ENCODE measurements at places on chromosomes 2 and 18.

DNA sequence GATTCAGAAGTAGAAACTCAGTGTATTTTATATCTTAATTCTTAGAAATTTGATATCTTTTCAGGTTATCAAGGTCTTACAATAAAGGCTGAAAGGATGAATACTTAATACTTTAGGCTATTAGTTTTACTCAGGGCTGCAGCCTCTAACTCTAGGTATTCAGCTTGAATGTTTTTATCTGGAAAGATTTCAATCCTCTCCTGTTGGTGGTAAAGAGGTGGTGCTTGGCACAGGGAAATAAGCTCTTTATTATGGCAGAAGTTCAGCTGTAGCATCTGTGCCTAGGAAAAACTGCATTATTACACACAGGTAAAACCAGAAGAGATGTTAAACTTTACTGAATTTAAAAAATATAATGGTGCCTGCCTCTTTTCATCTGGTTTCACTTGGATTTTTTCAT, 11.1 kb downstream of the ACVR2A start:
- no peak for DNase-seq

DNA sequence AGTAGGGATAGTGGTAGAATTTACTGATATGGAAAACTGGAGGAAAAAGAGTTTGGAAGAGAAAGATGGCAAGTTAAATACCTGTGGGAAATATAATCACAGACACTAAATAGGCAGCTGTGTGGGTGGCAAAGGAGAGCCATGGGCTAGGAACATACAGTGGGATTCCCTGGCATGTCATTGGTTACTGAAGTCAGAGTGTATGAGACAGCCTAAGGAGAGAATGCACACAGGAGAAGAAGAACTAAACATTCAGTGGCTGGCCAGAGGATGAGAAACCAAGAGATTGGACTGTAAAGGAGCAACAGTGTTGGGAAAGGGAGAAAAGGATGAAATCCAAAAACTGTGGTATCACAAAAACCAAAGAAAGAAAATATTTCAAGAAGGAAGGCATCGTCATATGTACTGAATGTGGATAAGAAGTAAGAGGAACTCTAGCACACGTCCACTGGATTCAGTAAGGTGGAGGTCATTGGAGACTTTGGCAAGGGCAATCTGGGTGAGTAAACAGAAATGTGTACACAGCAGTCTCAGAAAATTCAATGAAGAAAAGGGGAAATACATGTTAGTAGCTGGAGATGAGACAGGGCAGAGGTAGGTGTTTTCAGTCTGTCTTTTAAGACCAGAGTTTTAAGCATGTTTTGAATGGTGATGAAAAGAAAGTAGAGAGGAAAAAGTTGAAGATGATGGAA, 83.3 kb downstream of the SPIRE1 start:
- no peak for DNase-seq

DNA sequence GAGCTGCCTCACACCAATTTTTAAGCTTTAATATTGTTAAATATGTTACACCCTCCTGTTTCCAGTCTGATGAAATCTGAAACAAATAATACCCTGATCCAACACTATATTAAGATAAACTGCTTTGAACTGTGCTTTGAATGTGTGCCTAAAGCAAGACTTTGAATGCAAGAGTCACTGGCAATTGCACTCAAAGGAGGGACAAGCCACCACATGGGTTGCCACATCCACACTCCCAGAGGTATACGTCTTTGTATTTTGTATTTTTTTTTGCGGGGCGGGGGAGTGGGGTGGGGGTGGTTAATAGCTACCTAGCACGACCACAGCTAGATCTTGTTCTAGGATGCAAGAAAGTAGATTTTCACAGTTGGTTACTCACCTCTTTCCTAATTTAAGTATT, 1.8 kb upstream of the ZEB2 start:
- no peak for DNase-seq

GRCh38 chr2:64992218-64992617, 3.0 kb downstream of the SLC1A4 start:
- DNase-seq, result no peak

GRCh38 chr2:19854596-19855541, 46.9 kb downstream of the TTC32 start:
- DNase-seq, result no peak

GRCh38 chr2:207478572-207478971, 51.2 kb upstream of the CREB1 start:
- no peak for DNase-seq

GRCh38 chr18:24370120-24370519, 27.5 kb downstream of the OSBPL1A start:
- no peak for DNase-seq

DNA sequence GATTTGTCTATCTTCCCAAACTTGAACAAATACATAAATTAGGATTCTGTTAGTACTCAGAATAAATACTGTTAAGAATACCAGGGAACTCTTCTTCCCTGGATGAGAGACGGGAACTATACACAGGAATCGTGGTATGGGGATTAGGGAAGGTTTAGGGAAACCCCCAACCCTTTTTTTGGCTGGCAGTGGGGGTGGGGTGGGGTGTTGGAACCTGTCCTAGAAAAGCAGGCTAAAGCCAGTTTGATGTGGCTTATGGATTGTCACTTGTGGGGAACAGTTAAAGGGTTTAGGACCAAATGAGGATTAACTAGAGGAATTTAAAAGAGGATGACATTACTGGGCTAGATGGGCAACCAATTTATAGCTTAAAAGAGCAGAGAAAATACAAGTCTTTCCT, 1.8 kb downstream of the SLC4A10 start:
- DNase-seq, result no peak

- DNase-seq, result no peak
These were observed 66.0 kb downstream of the DIS3L2 start for GRCh38 chr2:232027530-232027929.

- no peak for DNase-seq
These were observed 36.4 kb downstream of the REEP1 start for GRCh38 chr2:86301009-86301408.

- no peak for DNase-seq
These were observed 88.6 kb upstream of the ID2 start for GRCh38 chr2:8593243-8593642.

- DNase-seq, result no peak
These were observed 33.8 kb downstream of the KCNS3 start for GRCh38 chr2:17912266-17912691.

GRCh38 chr18:59907660-59908059, 7.9 kb downstream of the PMAIP1 start:
- no peak for DNase-seq

GRCh38 chr2:127623388-127624319, 22.3 kb upstream of the GPR17 start:
- no peak for DNase-seq

DNA sequence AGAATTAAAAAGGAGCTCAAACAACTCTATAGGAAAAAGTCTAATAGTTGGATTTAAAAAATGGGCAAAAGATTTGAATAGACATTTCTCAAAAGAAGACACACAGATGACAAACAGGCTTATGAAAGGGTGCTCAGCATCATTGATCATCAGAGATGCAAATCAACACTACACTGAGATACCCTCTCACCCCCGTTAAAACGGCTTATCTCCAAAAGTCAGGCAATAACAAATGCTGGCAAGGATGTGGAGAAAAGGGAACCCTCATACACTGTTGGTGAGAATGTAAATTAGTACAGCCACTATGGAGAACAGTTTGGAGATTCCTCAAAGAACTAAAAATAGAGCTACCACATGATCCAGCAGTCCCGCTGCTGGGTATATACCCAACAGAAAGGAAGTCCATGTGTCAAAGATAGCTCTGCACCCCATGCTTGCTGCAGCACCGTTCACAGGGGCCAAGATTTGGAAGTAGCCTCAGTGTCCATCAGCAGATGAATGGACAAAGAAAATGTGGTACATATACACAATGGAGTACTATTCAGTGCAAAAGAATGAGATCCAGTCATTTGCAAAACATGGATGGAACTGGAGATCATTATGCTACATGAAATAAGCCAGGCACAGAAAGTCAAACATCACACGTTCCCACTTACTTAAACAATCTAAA, 46.7 kb upstream of the B3GNT7 start:
- DNase-seq, result no peak

GRCh38 chr18:32851936-32852335, 79.1 kb upstream of the KLHL14 start:
- DNase-seq, result no peak

- DNase-seq, result no peak
These were observed 69.9 kb downstream of the WDR7 start for GRCh38 chr18:56721031-56721430.

GRCh38 chr2:168602846-168603401, 146.9 kb downstream of the CERS6 start:
- no peak for DNase-seq

GRCh38 chr2:43356774-43357173, 130.4 kb upstream of the ZFP36L2 start:
- DNase-seq, result no peak

DNA sequence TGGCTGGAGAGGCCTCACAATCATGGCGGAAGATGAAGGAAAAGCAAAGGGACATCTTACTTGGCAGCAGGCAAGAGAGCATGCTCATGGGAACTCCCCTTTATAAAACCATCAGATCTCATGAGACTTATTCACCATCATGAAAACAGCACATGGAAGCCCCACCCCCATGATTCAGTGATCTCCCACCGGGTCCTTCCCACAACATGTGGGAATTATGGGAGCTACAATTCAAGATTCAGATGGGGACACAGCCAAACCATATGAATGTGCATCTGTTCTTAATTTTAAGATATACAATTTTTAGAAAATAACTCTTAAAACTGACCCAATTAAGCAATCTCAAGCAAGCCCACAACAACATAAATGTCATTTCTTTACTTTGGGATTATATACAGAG, 12.6 kb downstream of the C18orf63 start:
- no peak for DNase-seq

DNA sequence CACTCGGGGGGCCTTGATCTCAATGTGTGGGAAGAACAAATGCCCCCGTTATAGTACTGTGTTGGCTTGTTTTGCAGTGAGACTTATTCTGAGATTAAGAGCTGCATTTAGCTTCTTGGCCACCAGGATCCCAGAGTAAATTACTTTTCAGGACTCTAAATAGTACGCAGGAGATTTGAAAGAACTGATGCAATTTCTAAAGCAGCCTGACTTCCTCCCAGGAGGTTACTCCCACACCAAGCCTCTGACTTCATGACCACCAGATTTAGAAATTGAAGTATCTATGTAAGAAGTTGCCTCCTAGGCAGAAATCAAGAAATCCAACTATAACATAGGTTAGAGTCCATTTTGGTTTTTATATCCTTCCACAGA, 67.0 kb downstream of the FEZ2 start:
- no peak for DNase-seq

DNA sequence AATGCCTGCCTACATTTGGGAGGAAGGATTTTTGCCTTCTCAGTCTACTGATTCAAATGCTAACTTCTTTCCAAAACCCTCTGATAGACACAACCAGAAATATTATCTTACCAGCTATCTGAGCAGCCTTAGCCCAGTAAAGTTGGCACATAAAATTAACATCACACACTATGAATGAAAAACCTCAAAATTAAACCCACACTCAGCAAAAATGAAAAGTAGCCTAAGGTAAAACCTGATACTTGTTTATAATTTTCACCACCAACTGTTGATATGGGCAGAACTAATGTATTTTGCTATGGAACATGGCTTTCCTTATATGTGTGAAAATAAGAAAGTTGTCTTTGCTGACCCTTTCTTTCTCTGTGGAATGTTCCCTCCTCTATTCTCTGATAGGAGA, 226.0 kb downstream of the DPP10 start:
- DNase-seq, result no peak

- DNase-seq, result no peak
These were observed 36.3 kb downstream of the SMAD4 start for GRCh38 chr18:51066273-51066672.

DNA sequence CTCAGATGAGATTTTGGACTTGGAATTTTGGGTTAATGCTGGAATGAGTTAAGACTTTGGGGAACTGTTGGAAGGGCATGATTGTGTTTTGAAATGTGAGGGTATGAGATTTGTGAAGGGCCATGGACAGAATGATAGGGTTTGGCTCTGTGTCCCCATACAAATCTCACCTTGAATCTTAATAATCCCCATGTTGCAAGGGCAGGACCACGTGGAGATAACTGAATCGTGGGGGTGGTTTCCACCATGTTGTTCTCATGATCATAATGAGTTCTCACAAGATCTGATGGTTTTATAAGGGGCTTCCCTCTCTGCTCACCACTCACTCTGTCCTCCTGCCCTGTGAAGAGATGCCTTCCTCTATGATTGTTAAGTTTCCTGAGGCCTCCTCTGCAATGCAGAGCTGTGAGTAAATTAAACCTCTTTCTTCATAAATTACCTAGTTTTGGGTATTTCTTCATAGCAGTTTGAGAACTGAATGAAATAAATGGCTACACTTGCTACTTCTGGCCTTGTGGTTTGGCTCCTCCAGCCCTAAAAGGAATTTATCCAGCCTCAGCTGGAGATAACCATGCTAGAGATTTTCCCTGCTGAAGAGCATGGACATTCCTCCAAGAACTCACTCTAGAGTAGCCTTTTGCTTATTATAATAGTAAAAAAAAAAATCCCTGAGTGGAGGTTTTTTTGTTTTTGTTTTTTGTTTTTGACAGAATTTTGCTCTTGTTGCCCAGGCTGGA, 144.3 kb upstream of the TFPI start:
- no peak for DNase-seq

DNA sequence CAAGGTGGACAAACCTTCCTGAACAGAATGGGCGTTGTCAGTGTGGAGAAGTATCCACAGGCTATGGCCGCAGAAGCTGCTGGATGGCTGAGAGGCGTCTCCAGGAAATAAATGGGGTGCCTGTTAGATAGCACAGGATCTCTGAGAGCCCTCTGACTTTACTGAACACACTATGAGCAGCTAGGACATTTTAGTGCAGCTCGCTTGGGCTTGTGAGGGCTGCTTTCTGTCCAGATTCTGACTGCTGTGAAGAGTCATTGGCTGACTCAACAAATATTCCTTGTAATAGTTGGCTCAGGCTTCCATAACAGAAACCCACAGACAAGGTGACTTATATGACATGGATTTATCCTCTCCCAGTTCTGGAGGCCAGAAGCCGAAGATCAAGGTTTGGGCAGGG, 100.2 kb upstream of the SNTG2 start:
- DNase-seq, result no peak

- no peak for DNase-seq
These were observed 58.0 kb upstream of the ZBTB7C start for GRCh38 chr18:48467231-48467630.

GRCh38 chr2:226711606-226712296, 87.9 kb downstream of the IRS1 start:
- DNase-seq, result no peak

GRCh38 chr18:63249771-63250170, 69.8 kb downstream of the BCL2 start:
- no peak for DNase-seq

Measured in NCI-H2227 treated with DMSO at 0.1 percent for 48 hours (cell line).